ENCODE measurements at places on chromosomes 11 and 22.

DNA sequence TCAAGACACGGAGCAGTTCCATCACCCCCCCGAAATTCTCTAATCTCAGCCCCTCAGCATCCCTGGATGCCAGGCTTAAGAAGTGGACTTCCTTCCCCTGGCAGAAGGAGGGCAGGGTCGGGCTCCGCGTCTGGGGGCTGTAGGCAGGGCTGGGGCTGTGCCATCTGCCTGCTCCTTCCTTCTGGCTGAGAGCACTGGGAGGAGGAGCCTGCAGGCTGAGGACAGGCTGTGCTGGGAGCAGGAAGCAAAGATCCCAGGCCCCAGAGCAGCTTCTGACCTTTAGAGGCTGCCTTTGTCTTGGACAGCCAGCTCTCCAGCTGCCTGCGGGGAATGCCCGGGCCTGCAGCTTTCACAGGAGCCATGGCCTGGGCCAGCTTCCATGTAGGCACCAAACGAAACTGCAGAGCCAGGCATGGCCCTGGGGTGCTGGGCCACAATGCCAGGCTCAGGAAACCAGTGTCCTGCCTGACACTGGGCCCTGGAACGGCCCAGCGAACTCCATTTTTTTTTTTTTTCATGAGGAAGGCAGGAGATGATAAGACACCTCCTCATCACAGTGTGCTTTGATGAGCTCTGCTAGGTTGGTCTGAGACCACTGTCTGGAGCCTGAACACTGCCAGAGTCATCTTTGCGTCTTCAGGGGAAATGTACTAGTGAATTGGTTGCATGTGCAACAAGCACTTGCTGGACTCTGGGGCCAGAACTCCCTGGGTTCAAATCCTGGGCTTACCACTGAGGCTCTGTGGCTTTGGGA is 67.9 kb downstream of the MCM5 start:
- no peak for DNase-seq

- no peak for DNase-seq
Measured at GRCh38 chr11:134385774-134386565, 26.1 kb downstream of the B3GAT1 start.

DNA sequence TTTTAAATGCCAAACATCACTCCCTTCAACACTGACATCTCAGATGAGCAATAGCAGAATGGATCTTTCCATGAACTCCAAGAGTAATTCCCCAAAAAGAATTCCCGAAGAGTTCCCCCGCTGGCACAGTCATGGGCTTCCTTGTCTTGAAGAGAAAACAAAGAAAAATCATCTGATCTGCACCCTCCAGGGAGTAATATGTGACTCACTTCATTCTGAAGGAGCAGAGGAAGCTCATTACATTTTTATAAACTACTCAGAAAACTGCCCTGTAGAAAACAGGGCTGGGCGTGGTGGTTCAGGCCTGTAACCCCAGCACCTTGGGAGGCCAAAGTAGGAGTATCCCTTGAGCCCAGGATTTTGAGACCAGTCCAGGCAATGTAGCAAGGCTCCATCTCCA is 35.7 kb downstream of the CELSR1 start:
- DNase-seq: no peak

- DNase-seq: no peak
Measured at GRCh38 chr11:94558468-94558867, 8.7 kb upstream of the PIWIL4 start.

DNA sequence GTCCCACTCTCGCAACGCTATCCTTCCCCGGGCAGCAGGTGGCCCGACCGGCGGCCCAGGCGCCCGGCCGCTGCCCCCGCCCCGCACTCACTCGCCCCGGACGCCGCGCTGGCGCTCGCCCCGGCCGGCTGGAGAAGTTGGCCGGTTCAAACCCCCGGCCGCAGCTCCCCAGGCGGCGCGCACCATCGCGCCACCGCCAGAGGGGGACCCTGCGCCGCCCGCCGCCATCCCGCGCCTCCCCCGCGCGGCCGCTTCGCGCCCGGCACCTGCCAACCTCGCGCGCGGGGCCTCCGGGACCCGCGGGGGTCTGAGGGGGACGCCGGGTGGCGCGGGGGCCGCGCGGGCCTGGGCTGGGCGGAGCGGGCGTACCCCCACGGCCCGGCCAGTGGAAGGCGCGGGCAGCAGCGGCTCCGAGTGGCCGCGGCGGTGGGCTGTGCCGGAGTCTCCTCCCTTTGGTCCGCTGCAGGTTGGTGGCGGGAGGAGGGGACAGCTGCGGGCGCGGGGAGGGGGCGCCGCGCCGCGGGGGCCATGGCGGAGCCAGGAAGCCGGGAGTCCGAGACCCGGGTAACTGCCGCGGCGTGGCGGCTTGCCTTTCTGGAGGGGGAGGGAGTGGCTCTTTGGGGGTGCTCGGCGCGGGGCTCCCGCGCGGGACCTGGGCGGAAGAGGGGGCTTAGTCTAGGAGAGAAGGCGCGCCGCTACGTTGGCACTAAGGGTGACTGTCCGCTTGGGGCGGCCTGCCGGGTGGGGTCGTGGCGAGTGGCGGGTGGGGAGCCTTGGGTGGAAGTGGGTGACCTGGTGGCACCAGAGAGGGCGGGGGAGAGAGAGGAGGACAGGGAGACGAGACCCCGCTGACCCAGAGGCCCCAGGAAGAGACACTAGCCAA is at the start of the genes MPST and TST:
MPST (plus strand) TSS at position 434 of the 883 bp plus-strand sequence; CDS start at position 529, 95 bp downstream.
TST (minus strand) TSS at position 139 of the 883 bp plus-strand sequence. CDS start 715 bp downstream, outside the sequence.
- no peak for DNase-seq

- DNase-seq: no peak
Measured at GRCh38 chr11:92324890-92325289, 100.3 kb downstream of the FAT3 start.

GRCh38 chr22:47826016-47826415 is 1063.6 kb downstream of the TBC1D22A start:
- no peak for DNase-seq

GRCh38 chr11:61147791-61148620 is 13.2 kb downstream of the VPS37C start:
- no peak for DNase-seq

DNA sequence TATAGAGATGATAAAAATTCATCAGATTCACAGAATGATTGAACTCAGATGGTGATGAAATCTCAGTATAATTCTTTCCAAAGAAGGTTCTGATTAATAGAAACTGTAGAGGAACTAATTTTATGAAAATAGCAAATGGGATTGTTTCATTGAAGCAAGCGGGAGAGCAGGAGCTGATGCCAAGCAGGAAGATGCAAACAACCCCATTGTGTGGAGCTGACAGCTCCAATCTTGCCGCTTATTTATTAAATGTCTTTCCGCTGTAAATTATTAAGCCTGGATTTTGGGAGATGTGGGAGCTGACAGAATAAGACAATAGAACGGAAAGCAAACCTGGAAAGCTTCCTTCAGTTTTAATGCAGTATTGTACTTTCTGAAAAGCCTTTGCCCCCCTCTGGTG is 6.0 kb upstream of the TMEM218 start:
- DNase-seq: no peak

GRCh38 chr11:129637983-129638776 is 177.5 kb upstream of the TMEM45B start:
- DNase-seq: no peak

DNA sequence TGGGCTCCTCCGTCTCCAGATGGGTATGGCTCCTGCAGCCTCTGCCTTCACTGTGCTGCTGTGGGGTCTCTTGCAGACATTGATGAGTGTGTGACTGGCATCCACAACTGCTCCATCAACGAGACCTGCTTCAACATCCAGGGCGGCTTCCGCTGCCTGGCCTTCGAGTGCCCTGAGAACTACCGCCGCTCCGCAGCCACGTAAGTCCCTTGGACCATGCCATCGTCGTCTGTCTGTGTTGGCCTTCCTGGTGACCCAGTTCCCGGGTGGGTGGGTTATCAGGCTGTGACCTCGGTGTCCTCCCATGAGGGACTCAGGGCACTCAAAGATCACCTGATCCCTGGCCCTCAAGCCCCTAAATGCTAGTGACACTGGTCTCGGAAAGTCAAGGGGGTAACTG is 47.7 kb downstream of the FBLN1 start:
- DNase-seq: no peak

DNA sequence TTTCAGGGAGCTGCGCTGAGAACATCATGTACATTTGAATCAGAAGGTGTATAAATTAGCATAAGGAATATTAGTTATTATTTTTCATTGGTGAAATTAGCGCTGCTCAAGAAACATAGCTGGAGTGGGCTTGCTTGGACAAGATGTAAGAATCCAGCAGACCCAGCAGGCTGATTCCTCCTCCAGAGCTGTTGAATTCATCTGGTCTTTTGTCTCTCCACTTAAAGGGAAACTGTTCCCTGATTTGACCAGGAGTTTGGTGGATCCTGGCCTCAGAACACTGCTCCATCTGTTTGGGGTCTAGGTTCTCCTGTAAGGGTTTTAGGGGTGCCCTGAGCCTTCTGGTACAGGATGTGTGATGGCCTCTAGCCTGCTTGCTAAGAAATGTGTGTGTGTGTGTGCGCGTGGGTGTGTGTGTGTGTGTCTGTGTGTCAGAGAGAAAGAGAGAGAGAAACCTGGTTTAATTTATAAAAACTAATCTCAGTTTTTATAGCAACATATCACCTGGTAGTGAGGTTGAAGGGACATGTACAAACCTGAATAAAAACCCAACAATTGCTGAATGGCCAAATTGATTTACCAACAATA is 8.3 kb upstream of the SORL1 start:
- DNase-seq: no peak

- no peak for DNase-seq
Measured at GRCh38 chr11:42319921-42320320, 860.5 kb upstream of the LRRC4C start.

DNA sequence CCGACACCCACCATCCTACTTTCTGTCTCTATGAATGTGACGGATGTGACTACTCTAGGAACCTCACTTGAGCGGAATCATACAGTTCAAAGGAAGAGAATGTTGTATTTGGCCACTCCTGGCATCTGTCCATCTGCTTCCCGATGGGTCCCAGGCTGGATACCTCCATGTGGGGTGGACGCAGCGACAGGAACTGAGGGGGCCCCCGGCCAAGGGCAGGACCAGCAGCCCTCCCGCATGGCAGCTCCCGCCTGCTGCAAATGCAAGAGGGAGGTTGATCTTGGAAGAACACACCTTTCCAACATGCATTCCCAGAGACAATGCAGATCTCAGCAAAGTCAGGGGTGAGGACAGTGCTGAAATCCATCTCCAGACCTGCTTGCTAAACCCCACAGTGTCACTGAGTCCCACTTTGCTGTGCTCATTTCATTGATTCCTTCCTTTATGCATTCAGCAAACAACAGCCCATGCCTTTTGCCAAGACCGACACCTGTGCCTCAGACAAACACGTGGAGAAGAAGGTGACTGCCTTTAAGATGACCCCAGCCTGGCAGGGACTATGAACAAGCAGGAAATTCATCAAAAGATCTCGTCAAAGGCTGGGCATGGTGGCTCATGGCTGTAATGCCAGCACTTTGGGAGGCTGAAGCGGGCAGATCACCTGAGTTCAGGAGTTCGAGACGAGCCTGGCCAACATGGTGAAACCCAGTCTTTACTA is 246.2 kb downstream of the CTTN start:
- DNase-seq: no peak
